Retina (tissue), 1 donor: ENCODE measurements at places on chromosomes 4 and X.
A peak's percentile ranks its signal among the peaks of the same experiment; 100 is the strongest.

DNA sequence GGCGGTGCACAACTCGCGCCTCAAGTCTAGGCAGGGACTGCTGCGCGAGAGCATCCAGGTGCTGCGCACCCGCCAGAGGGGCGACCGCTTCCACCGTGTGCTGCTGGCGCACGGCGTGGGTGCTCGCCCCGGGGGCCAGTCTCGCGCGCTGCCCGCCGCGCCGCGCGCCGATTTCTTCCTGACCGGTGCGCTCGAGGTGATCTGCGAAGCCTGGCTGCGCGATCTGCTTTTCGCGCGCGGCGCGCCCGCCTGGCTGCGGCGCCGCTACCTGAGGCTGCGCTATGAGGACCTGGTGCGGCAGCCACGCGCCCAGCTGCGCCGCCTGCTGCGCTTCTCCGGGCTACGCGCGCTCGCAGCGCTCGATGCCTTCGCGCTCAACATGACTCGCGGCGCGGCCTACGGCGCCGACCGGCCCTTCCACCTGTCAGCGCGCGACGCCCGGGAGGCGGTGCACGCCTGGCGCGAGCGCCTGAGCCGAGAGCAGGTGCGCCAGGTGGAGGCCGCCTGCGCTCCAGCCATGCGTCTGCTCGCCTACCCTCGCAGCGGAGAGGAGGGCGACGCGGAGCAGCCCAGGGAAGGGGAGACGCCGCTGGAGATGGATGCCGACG lies 1.3 kb downstream of the CHST7 start:
- DNase-seq, result peak; percentile 67

DNA sequence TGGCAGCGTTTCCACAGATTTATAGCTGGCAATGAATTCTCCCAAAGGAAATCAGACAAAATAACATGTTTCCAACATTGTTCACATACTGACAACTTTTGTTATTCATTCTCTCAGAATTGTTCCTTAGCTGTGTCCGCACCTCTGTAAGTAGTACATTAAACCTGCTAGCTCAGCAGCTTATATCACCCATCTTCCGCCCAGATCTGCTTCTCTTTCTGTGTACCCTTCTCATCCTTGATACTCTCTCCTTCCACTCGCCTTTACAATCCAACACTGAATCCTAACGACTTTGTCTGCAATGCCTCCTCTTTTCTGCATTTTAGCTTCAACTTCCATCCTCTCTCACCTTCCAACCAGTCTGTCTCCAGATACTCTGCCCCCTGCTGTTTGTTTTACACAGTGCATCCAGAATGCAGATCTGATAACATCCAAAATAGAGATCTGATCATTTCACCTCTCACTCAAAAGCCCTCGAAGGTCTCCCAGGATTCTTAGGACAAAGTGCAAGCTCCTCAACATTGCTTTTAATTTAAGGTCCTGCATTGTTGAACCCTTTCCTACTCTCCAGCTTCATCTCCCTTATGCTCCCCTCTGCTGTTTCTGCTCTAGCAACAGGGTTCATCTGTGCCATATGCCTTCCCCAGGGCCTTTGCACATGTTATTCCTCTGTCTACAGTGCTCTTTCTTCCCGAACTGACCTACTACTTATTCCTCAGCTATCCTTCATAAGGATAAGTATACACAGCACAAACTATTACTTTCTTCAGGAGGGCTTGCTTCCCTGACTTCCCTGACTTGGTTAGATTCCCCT lies 67.3 kb upstream of the VBP1 start:
- DNase-seq, result peak; percentile 3

DNA sequence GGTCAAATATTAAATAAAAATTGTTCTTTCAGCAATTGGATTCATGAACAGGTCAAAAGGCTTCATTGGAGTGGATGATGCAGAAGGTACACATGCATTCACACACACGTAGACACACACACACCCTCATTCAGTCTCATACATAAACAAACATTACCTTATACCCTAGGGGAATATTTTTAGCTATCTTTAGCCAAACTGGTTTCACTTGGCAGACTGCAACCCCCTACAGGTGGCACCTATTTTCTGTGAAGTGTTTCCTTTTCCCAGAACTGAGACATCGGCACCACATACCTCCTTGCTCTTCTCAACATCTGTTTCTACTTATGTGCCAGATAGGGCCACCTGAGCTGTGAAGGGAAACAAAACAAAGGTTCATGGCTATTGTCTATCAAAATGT lies 18.5 kb upstream of the KDR start:
- DNase-seq, result no peak

- no peak for DNase-seq
These were observed 756 bp downstream of the IGFBP7 start for GRCh38 chr4:57109411-57109846.

DNA sequence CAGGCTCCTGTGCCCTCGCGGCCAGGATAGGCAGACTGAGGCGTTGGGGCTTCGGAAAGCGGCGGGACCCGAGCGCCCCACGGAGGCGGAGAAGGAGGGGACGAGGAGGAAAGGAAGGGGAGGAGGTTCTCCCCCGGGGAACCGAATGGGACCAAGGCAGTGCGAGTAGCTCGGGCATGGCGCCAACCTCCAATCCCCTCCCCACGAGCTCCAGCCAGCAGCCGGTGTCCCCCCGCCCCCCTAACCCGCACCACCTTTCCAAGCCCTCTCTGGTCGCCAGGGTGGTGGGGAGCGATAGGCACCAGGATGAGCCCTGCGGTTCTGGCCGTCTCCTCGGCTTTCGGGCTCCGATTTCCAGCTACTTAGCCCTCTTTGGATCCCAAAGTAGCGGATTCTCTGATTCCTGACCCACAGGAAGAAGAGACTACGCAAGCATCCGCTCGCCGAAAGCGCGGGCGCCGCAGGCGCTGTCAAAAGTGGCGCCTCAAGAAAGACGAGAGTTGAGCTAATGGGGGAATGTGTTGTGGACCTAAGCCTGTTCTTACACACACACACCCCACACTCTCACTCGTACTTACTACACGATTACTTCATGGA lies 15.2 kb upstream of the ZIC3 start:
- peak; percentile 67 for DNase-seq

GRCh38 chrX:134526399-134526798 lies 66.4 kb downstream of the HPRT1 start:
- no peak for DNase-seq

- DNase-seq, result no peak
These were observed 429.2 kb upstream of the HS3ST1 start for GRCh38 chr4:11857881-11858280.

DNA sequence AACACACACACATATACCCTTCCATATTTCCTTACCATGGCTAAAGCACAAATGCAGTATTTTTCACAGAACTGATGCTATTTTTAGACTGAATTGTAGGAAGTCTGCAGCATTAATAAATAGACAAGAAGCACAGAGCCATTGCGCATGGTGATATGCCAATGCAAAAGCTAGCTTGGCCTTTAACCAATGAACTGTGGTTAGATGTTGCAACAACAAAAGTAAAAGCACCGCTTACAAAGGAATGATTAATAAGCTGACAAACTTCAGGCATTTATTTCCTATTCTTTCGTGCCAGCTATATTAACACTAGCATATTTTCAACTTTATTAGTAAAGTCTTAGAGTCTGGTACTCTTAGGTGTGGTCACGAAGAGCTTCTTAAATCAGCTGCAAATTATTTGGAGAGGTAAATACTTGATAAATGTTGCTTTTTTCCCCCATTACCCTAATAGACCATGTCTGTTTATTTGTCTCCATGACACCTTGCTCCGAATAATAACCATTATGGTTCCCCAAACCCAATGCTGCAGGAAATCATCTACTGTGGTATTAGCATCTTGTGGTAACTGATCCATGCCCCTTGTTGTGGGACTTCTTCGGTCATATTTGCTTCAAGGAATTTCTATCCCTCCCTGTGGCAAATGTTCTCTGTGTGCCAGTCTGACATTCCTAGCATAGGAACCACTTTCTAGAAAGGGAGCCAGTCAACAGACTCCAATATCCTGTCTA lies 306.1 kb upstream of the TAPT1 start:
- DNase-seq, result no peak

DNA sequence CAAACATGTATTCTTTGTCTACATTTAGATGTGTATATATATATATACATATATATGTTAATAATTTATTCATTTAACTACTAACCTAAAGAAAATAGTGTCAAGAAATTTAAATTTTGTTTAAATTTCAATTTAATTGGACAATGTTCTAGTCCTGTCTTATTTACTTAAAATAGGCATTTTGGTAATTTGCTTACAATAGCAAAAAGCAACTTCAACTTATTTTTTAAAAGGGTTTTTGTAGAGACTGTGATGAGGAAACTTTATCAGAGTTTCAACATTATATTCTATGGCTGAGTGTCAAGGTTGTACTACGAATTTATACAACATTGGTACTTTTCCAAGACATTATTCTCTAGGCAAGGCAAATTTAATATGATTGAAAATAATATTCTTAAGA lies 212.0 kb upstream of the ARSJ start:
- DNase-seq, result no peak

DNA sequence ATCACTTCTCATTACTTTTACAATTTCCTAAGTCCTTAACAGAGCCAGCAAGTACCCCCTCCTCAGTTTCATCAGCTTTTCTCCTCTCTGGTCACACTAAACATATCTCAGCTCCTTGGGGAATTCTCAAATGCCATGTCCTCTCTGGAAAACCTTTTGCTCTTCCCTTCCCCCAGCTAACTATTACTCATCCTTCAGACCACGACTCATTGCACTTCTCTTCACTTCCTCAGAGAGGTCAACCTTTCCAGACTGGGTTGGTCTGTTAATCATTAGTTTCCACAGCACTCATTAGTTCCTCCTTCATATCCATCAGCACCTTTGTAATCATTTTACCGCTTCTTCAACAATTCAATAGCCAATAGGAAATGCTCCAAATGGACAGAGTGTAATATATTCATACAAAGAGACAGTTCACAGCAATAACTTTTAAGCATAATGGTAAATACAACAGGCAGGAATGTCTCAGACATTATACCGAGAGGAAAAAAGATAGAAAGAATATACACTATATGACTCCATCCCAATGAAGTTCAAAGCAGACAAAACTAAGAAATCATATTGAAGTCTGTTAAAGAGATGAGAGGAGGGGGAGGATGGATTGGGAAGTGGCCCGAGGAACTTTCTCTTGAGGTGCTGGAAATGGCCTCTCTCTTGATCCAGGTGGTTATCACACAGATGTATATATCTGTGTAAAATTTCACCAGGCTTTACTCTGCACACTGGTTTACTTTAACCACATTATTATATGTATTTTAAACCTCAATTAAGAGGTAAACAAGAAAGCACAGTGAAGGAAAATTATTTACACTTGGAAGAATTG lies 39.6 kb downstream of the DDX60L start:
- peak; percentile 3 for DNase-seq

- DNase-seq, result no peak
These were observed 96.5 kb upstream of the DHX15 start for GRCh38 chr4:24680746-24681448.

DNA sequence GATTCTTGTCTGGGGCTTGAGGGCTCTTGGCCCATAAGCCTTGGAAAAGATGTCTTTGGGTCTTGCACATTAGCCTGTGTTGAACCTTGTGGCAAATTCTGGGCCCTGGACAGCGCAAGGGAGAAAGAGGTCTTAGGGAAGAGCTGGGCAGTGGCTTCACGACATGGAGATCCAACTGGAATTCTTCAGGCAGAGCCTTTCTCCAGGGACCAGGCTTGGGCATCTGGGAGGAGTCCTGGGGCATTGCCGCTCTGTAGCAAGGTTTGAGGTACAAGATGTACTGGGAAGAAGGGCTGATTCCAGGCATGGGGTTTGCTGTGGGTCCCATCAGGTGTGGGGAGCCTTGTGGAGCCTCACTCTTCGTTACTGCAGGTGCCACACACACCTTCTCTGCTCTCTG lies 104.0 kb upstream of the ACTRT1 start:
- DNase-seq, result no peak

GRCh38 chr4:187108845-187109244 lies 385.2 kb upstream of the FAT1 start:
- DNase-seq, result no peak

DNA sequence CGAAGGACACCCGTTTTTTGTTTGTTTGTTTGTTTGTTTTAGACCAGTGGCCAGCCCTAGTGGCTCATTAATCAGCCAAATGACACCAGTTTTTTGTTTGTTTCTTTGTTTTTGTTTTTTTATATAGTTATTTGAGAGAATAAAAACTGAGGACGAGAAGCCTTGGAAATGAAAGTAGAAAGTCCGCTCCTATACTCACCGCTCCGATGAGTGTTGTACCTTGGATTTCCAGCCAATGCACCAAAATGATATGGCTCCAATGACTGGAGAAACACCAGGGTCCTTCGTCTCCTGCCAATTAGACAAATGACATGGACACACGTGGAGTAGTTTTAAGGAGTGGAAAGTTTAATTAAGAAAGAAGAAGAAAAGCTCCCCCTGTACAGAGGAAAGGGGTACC lies 87.9 kb downstream of the ZXDA start:
- DNase-seq, result no peak

GRCh38 chr4:147785129-147785528 lies 53.2 kb downstream of the ARHGAP10 start:
- no peak for DNase-seq

- DNase-seq, result no peak
These were observed 79.7 kb downstream of the SHROOM2 start for GRCh38 chrX:9865804-9866472.

GRCh38 chr4:111814961-111815360 lies 330.3 kb upstream of the FAM241A start:
- no peak for DNase-seq

DNA sequence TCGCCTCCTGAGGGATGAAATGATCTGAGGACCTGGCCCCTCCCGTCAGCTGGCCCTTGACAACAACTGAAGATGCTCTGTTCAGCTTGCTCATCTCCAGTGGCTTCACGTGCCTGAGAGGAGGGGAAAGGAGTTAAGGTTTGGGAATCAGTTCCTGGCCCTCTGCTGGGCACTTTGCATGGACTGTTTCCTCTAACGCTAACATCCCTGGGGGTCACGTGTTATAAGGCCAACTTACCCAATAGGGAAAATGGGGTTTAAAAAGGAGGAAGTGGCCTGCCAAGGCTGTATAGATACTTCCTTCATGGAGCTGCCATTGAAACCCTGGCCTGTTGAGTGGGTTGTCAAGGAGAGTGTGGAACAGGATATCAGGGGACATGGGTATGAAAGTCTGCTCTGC lies 65.6 kb downstream of the OR13H1 start:
- DNase-seq, result no peak

GRCh38 chr4:172982151-172982590 lies 186.4 kb upstream of the GALNT7 start:
- DNase-seq, result no peak

GRCh38 chr4:82988323-82988832 lies 22.2 kb downstream of the LIN54 start:
- DNase-seq, result no peak

DNA sequence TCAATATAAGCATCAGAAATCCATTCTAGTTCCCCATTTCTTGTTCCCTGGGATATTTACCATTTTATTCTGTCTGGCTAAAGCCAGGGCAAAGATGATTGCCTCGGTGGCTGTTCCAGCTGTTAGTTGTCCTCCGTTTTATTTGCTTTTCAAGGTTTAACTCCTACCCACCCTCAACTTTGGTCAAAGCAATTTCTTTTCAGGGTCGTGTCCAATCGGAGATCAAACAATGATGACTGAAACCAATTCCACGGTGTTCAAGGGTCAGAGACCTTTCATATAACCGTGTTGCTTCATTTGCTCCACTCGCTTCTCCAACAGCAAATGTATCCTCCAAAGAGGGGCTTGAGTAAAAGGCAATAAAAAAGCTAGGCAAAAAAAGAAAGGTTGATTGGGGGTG lies 193.5 kb upstream of the FTHL17 start:
- DNase-seq, result no peak

- no peak for DNase-seq
These were observed 220.3 kb downstream of the OR13H1 start for GRCh38 chrX:131764216-131764615.
